Stimulated activated naive CD8-positive, alpha-beta T cell treated with anti-CD3 and anti-CD28 coated beads, Interleukin-15, Interleukin-2, amounts not matched to agents 100 U/mL and 50 U/mL, for 24 hours (primary cell): ENCODE measurements at places on chromosomes 5 and 9.

- no peak for DNase-seq
Observed at GRCh38 chr9:134735441-134736175, 94.0 kb downstream of the COL5A1 start.

DNA sequence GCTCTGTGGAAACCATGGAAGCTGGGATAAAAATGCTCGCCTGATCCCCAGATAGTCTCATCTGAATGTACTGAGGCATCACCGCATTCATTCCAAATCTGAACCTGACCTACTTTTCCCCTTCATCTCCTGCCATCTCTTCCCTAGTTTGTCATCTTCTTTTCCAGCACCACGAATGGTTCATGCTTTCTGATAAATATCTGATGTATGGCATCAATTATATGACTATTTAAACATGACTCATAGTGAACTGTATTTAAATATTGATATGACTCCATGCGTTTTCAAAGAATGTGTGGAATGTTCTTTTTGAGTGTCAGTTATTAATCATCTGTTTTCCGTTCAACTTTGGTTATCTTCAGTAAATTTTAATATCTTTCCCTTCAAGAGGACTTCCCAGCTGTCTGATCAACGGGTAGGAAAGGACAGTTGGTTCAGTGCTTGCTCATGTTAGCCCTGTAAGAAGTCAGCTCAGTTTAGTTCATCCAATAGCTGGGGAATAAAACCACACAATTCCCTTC, 21.1 kb downstream of the BASP1 start:
- no peak for DNase-seq

GRCh38 chr5:141965071-141965470, 3.8 kb upstream of the RNF14 start:
- no peak for DNase-seq

- DNase-seq = no peak
Observed at GRCh38 chr9:70813141-70813540, 308.3 kb downstream of the TRPM3 start.

GRCh38 chr5:36108758-36109460, 42.2 kb upstream of the UGT3A2 start:
- no peak for DNase-seq

GRCh38 chr9:79264041-79264440, 307.7 kb upstream of the TLE4 start:
- no peak for DNase-seq
